ENCODE measurements at places on chromosomes 6 and 20.
A peak's percentile ranks its signal among the peaks of the same experiment; 100 is the strongest.

DNA sequence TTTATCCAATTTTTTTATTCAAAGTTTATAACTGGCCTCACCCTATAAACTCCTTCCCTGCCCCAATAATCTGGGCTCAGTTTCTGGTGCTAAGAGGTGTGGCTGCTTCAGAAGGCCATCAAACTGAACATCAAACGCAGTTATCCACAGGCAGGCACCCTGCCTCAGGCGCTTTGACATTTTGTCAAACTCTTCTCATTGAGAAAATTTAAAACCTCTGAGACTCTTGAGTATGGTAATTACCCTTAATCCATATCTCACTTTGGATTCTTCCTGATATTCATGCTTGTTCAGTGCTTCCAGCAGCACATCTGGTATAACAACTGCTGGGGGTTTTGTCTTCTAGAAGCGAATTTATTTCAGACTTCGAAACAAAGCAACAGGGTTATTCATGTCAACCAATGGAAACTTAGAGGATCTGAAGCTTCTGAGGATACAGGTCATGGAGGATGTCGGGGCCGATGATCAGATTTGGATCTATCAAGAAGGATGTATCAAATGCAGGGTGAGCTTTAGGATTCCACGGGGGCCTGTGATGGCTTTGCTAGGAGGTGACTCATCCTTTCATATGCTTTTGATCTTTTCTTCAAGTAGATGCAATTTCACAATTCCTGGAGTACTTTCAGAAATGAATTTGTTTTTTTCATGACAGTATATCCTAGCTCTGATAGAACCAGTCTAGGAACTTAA is 68.2 kb downstream of the RTN4IP1 start:
- DNase-seq = no peak

DNA sequence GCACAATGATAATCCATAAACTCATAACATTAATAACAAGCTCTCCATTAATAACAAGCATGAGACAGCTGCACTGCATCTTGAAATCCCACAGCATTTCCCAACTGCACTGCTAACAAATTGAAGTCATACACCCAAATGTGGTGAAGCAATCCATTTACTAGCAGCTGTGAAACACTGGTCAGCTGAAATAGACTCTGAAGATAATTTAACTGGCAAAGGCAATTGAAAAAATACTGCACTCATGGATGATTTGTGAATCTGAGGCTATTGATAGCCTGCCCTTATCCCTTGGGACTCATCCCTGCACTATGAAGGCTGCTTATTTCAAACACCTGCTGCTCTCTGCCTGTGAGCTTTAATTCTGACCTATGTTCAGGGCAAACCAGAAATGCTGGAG is 49.1 kb upstream of the PLCB1 start:
- no peak for DNase-seq

GRCh38 chr6:11595903-11596302 is 58.4 kb downstream of the TMEM170B start:
- DNase-seq = no peak

DNA sequence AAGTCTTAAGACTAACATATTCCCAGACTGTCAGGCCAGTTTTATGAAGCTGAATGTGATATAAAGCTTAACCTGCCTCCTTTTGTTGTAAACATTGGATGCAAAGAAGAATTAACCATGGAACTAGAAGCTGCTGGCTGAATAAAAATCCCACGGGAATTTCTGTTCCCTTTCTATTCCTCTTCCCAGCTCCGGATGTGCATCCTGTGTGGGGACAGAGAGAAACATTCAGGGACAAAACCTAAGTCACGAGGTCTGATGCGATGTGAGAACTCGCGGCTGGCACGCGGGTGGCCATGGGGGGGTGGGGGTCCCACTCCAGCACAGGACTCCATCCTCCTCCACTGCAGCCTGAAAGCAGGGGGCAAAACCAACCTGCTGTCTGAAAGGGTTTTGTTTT is 32.2 kb downstream of the RAMACL start:
- no peak for DNase-seq

- no peak for DNase-seq
Measured at GRCh38 chr6:139253656-139254055, 38.1 kb downstream of the TXLNB start.

DNA sequence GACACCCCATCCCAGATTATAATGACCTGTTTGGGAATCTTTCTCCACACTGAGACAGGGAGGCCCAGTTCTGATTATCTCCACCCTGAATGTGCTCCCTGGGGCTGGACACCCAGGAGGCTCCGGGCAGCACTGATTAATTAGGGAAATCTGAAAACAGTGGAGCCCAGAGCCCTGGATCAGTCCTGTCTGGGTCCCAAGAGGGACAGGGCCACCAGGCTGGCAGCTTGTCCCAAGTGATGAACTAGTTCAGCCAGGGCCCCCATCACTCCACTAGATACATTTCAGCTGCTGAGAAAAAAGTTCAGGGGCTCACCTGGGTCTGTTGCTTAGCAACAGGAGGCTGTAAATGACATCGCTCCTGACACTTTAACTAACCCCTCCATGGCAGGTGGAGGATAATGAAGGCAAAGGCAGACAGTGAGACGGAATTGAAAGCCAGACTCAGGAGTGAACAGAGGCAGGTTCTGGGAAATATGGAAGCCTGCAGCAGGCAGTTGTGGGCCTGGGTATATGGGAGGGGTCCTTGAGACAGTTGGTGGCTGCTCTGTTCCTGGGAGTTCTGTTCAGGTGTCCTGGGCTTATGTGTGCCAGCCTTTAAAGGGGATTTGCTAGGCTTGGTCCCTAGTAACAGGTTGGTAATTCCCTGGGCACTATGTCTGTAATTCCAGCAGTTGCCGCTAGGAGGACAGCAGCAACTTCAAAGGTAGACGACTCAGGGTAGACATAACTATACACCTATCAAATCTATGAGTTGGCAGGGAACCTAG is 78.3 kb upstream of the CTNNBL1 start:
- DNase-seq = peak; percentile 5

- no peak for DNase-seq
Measured at GRCh38 chr20:5265662-5265985, 51.1 kb downstream of the PROKR2 start.

DNA sequence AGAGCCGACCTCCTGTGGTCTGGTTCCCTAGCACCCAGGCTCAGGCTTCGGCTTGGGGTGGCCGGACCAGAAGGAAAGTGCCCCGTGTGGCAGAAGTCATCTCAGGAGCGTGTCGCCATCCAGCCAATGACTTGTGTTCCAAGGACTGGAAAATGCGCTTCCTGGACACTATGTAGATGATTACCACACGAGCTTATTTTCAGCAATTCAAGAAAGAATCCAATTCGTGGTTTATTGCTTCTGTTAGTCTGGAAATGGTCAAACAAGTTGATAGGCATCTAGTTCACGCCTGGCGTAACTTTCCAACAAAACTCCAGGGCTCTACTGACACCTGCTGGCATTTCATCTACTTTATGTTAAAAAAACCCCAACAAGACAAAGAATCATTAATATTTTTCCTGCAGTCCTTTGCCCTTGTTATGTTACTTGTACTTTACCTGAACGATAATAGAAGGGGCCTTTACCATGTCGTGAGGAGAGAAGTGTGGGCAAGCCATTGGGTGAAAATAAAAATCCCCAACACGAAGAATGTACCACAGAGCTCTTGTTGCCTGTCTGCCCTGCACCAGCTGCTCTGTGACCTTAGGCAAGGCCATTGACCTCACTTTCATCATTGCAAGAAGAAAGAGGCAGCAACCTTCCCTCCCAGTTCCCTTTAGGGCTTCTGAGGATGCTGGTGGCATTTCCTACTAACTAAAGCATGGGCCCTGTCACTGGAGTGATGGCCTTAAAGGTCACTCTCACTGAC is 154.7 kb upstream of the LAMP5 start:
- DNase-seq = no peak

- DNase-seq = no peak
Measured at GRCh38 chr6:28468056-28468455, 24.8 kb upstream of the ZSCAN23 start.

DNA sequence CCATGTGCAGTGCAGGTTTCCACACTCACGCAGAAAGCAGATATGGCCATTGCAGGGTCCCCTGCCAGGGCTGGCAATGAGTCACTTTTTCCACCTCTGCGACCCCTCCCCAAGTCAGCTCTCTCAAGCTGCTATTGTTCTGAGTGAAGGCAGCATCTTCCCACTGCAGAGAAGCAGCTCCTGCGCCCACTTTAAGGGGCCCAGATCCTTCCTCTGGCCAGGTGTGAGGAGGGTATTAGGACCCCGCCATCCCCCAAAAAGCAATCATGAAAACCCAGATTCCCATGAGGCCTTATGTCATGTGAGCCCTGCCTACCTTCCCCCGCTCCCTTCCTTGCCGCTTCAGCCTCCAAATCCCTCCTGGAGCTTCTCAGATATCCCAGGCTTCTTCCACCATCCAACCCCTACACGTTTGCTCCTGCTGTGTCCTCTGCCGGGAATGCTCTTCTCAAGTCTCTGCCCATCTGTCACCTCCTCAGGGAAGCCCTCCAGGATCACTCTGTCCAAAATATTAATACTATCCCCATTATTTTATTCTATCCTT is 220.3 kb downstream of the NFATC2 start:
- no peak for DNase-seq

- no peak for DNase-seq
Measured at GRCh38 chr20:36091561-36092397, 62.8 kb upstream of the EPB41L1 start.

GRCh38 chr6:31657406-31658157 is 1.9 kb downstream of the APOM start:
- no peak for DNase-seq
